DMS79 (cell line): ENCODE measurements at places on chromosomes 12 and 14.

DNA sequence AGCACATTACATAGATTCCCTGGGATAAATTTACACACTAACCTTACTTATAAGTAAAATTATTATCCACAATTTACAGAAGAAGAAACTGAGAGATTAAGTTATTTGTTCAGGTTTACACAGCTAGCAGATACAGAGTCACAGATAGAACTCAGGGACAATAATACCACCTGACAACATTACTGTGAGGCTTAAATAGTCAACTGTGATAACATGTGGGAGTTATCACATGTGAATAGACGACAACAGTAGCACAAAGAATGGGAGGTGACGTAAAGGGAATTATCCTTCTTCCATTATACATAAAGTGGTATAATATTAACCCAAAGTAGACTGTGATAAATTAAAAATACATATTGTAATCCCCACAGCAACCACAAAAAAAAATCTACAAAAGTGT is 6.2 kb upstream of the SPIC start:
- no peak for DNase-seq

GRCh38 chr12:27572486-27573255 is 48.7 kb downstream of the PPFIBP1 start:
- DNase-seq, result no peak

DNA sequence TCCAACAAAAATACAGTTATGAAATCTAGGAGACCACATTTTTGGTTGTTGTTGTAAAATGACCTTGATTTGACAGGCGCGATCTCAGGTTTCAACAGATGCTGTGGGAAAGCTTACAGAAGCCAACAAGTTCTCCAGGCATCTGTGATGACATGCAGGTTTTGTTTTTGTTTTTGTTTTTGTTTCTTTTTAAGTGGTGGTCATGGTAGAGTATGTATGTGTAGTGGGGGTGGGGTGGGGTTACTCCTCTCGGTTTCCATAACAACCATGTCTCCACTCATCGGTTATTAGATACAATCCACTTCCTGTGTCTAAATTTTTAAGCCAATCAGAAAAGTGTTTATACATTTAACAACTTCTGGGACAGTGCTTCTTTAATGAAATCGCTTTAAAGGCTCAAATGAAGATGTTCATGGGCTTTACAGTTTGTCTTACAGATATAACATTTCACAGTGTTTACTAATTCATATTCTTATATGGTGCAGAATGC is 199.9 kb upstream of the FOXN3 start:
- no peak for DNase-seq

DNA sequence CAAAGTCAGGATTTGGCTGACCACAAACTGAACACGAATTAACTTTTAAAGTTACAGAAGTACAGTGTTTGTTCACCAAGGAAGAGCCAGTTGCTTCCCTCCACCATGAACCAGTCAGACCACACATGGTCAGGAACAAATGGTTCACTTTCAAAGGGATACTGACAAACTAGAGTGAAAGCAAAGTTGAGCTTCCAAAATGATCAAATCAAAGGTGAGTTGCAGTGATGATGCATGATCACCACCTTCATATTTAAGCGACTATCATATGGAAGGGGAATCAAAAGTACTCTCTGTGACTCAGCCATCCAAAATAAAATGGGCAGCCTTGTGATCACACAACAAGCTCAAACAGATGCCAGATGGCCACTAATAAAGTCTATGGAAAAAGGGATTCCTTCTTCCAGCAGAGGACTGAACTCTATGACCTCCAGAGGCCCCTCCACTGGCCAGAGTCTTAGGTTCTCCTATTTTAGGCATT is 13.1 kb downstream of the NT5DC3 start:
- no peak for DNase-seq

DNA sequence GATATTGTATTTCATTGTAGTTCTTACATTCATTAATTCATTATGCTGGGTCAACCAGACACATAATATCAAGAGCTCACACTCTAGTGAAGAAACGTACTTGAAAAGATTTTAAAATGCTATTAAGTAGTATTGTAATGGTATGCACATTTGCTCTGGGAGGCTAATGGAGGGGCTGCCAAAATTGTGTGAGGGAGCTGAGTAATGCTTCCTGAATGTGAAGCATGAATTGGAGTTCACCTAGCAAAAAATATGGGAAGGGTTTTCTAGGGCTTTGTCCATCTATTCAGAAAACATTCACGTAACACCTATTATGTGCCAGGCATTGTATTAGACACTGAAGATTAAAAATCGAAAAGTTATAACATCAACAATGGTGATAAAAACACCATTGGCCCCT is 403.8 kb upstream of the PDE3A start:
- no peak for DNase-seq

- DNase-seq, result no peak
These were observed 4.8 kb downstream of the ARHGAP9 start for GRCh38 chr12:57474862-57475261.

DNA sequence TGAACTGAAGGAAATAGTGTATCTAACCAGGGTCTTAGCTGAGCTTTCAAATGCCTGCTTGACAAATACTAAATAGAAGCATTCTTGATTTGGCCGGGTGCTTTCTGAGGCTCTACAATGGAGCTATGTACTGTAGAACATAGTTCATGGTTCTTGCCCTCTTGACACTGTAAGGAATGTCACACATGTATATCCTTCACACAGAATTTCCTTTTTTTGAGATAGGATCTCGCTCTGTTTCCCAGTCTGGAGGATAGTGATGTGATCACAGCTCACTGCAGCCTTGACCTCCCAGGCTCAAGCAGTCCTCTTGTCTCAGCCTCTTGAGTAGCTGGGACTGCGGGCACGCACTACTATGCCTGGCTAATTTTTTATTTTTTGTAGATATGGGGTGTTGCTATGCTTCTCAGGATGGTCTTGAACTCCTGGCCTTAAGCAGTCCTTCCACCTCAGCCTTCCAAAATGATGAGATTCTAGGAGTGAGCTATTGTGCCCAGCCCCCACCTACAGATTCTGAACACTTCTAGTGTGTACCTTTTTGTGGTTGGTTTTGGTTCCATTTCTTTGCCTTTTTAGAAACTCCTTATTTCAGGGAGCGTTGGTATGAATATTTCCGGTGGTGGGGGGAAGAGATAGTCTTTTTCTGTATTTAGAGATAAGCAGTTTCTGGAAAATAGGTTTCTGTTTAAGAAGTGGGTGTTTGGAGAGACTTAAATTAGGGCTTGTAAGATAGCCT is 4.2 kb downstream of the MLXIP start:
- no peak for DNase-seq

DNA sequence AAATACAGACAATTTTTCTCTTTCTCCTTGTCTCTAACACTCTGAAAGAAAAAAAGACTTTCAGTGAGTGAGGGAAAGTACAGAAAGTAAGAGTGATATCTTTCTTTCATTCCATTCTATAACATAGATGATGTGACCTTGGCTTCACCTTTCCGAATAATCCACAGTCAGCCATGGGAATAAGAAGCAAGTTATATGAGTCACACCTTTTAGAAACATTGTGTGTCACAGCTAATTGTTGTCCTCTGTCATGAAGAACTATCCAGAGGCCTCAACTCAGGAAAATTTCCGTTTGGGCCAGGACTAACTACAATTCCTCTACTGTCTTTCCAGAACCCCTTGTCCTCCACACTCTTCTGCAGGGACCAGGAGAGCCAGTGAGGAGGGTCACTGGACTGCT is 209.7 kb upstream of the FAR2 start:
- no peak for DNase-seq

DNA sequence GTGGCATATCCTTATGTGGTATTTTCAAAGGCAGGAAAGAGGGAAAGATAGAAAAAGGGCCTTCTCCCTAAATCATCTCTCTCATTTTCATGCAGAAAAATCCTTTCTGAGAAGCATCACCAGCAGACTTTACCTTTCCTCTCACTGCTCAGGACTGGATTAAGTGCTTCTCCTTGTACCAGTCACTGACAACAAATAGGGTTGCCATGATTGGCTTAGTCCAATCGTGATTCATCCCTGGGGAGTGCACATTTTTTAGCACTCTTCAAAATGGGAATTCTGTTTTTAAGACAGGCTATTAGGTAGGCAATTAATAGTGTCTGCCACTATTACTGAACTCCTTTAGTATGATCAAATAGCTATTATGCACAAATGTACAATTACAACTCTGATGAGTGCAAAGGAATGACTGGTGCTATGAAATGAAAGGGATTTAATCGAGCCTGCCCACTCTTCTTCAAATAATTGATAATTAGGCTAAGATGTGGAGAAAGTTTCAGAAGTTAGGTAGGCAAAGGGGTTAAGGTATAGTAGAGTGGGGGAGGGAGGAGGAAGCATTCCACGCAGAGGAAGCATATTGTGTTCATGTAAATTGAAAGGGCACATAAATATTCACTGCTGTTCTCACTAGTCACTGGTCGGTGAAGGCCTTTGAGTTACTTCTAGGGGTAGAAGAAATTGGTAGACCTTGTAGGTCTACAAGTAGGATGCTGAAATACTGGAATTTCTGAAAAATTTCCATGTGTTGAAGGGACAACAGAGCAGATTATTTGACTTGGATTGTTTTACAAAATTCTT is 84.0 kb downstream of the MSRB3 start:
- DNase-seq, result no peak

- no peak for DNase-seq
These were observed 274.7 kb downstream of the SEC23A start for GRCh38 chr14:38828183-38828827.

DNA sequence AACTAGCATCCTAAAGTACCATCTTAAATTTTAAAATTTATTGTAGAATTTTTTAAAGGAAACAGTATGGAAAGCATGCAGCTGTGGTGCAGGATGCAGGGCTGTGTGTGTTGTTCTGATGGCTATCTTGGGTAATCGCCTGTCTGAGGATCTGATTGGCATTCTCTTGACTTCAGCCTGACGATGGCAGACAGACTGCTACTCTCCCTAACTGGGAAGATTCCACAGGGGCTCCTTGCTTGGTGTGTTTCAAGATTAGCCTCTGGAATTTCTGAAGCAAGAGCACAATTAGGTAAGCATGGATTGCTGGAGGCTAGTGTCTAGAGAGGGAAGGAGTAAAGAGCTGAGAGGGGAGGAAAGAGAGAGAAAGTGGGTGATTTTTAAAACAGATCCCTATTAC is 696.8 kb upstream of the LRFN5 start:
- no peak for DNase-seq

DNA sequence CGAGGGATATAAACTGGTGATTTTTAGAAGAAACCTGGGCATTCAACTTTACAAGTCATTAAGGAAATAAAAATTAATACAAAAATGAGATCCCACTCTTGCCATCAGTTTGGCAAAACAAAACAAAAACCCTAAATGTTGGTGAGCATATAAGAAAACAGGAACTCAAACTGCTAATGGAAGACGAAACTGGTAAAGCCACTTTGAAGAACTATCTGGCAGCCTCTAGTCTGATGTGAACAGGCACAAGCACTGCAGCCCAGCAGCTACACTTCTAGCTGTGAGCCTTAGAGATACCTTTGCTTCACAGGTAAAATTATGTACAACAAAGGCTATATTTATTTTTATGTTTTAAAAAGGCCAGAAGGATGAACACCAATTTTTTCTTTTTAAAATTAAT is 459.6 kb downstream of the ZFP36L1 start:
- no peak for DNase-seq

DNA sequence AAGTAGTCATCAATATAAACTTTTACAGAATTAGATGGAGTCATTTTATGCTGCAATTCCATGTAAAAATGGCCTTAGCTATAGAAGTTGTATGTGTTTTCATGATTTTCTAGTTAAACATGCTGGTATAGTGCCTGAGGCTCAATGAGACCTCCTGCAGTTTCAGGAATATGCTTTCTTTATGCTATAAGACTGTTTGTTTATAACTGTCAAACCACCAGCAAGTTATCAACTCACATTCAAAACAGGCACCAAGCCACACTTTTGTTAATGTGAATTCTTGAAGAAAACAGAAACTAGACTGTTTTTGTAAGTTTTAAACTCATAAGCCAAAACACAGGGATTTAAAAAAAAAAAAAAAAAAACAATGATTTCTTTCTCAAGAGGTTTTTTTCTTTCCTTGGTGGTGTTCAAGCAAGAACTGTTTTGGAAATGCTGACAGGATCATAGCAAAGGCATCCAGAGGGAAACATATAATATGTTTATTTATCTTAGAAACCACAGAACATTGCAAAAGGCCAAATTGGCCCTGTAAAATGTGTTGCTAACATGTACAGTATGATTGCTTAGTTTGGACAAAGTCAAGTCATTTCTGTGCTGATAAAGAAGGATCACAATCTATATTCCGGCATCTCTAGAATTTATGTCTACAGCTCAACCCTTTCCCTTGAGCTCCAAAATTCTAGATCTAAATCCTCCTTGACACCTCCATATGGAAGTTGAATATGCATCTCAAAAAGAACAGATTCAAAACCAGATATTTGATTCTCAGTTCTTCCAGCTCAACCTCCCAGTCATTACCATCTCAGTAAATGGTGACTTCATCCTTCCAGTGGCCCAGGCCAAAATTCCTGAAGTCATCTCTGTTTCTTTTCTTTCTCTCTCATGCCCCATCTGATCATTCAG is 29.0 kb upstream of the LUM start:
- DNase-seq, result no peak

DNA sequence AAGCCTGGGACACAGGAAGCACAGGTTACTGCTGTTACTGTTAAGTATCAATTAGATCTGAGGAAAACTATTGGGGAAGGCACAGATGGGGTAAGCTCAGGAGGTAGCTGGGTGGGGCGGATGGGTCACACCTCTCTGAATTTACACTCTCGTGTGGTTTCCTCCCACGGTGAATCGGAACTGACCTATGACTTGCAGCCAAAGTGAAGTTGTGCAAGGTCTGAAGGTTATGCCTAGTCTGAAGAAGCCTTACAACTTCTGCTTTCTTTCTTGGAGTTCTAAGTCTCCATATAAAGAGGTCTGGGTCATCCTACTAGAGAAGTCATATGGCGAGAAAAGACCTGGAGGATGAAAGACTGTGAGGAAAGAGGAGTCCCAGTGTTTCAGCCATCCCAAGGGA is 25.6 kb upstream of the GPATCH2L start:
- no peak for DNase-seq

GRCh38 chr14:105419195-105420091 is at the start of gene MTA1:
Gene MTA1, plus strand, starts transcription at chr14:105419827. Its CDS starts 209 bp downstream, at chr14:105420036.
- DNase-seq, result peak; percentile 20

- no peak for DNase-seq
These were observed 346.8 kb downstream of the ETNK1 start for GRCh38 chr12:22971701-22972191.

GRCh38 chr14:99247101-99247729 is 24.8 kb downstream of the BCL11B start:
- no peak for DNase-seq

GRCh38 chr14:22955702-22956569 is 954 bp downstream of the HAUS4 start:
- DNase-seq, result no peak

- no peak for DNase-seq
These were observed 2.5 kb downstream of the SETD3 start for GRCh38 chr14:99478128-99478527.

DNA sequence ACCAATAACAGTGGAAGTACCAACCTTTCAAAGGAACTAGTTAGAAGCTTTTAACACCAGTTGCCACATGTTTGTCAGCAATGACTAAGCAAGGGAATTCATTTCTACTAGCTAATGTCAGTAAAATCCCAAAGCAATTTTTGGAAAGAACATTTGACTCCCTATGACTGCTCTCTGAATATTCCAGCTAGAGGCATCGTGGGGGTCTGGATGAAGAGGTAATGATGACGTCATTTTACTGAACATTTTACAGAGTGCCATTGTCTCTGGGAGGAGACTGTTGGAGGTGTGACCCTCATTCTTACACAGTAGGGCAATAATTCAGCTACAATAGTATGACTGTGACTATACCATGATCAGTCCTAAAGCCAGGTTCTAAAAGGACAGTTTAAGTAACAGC is 204.8 kb downstream of the ITPR2 start:
- no peak for DNase-seq

GRCh38 chr14:20668969-20669368 is 15.4 kb upstream of the RNASE4 start:
- DNase-seq, result no peak
